8988T (cell line): ENCODE measurements at places on chromosomes 2 and 18.

GRCh38 chr2:235303499-235304291 is 190.1 kb upstream of the AGAP1 start:
- no peak for DNase-seq

DNA sequence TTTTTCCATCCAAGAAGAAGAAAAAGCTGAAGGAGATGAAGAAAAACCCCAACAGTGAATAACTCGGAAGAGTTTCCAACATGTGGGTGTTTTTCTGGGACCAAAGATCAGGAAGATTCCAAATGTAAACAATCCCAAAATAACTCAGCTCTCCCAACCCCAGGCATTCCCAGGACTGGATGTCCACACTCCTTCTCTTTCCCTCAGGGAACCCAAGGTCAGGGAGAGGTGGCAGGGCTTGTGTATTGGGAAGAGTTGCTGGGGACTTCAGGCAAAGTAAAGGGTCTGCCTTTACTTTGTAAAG is 268.0 kb downstream of the DYSF start:
- DNase-seq = no peak

DNA sequence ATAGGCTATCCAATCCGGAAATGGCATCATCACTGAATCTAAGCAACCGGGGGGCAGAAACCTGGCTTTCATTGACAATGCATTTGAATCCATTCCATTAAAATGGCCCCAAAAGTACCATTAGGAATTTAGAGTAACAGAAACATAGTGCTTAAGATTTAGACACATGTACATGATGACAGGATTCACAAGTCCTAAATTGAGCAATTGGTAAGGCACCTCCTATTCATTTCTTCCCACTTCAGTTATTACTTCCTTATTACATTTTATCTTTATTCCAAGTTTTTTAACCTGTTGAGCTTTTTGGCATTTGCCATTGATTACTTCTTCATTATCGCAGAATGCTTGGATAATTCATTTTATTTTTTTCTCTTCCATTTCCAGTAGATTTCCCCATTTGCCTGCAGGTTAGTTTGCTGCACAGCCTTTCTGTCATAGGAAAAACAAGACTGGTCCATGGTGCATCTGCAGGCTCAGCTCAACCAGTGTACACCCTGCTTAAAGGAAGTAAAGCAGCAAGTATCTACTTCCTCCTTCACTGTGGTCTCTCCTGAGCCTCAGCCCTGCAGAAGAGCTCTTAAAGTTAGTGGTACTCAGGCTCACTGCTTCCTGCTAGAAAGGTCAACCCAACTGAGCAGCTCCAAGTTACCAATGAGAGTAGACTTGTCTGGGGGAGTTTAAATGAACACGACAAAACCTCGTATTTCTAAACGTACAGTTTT is 89.2 kb downstream of the DOCK10 start:
- DNase-seq = no peak

GRCh38 chr2:48120112-48120511 is 213.8 kb upstream of the FBXO11 start:
- no peak for DNase-seq

GRCh38 chr2:5898667-5899066 is 206.5 kb downstream of the SOX11 start:
- DNase-seq = no peak

DNA sequence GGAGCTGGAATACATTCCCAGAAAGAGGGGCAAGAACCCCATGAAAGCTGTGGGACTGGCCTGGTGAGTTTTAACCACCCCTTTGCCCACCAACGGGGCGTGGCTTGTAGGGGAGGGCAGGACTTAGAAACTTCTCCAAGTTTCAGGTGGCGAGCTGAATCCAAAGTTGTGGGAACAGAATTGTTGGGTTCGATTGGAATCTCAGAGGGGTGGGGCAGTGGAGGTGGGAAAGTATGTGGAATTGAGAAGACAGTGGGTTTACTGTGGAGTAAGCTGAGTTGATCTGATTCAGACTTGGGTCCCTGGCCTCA is 1.1 kb downstream of the PNKD start:
- DNase-seq = no peak

DNA sequence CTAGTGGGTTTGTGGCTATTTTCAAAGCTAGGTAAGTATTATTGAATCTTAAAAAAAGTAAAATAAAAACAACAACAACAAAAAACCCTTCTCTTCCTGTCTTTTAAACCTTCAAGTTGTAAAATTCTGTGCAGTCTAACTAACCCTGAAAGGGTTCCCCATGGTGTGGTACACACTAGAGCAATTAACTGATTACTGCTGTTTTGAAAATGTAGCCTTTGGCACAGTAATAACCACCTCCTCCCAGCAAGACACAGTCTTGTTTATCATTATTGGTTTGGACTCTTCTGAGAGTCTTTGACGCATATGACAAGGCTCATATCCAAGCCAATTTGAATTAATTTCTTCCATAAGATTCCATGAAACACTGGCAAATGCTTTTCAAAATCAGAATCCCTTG is 2184.6 kb upstream of the PIK3C3 start:
- no peak for DNase-seq

- DNase-seq = no peak
Measured at GRCh38 chr2:130390460-130391057, 34.7 kb downstream of the PTPN18 start.
